Cardiac atrium fibroblast (primary cell): ENCODE measurements at places on chromosomes 7 and 10. TPM values are rescaled to one million over a fixed set of nuclear protein-coding genes. Genes with fewer than 3 reads are reported as not detected.

Gene AKR1C4
- total RNA-seq, result not detected in 2 replicates

Gene CLRN3
- total RNA-seq, result not detected in 2 replicates

Gene GIMAP1
- 0.81 TPM in 1 of 2 replicates, not detected in the other for total RNA-seq

Gene TSPAN12
- total RNA-seq, result 0.16 and 0.72 TPM in 2 replicates

Gene NANOS1
- total RNA-seq, result 8.7 and 14.3 TPM in 2 replicates

Gene SCART1
- 0.54 TPM in 1 of 2 replicates, not detected in the other for total RNA-seq

Gene PLA2G12B
- total RNA-seq, result not detected in 2 replicates

Gene FAM180A
- 0.18 and 0.49 TPM in 2 replicates for total RNA-seq

Gene ZNHIT1
- total RNA-seq, result 135 and 156 TPM in 2 replicates

Gene FEZF1
- not detected in 2 replicates for total RNA-seq

Gene BUB3
- total RNA-seq, result 113 and 115 TPM in 2 replicates

Gene CEP41
- 6.9 and 9.4 TPM in 2 replicates for total RNA-seq

Gene CALML3
- total RNA-seq, result not detected in 2 replicates

Gene MMP21
- not detected in 2 replicates for total RNA-seq

Gene VPS50
- total RNA-seq, result 10.3 and 12.3 TPM in 2 replicates

Gene NAT16
- not detected in 2 replicates for total RNA-seq

Gene ELN
- total RNA-seq, result 22.7 and 36.3 TPM in 2 replicates

Gene RELN
- under 0.01 and 0.18 TPM in 2 replicates for total RNA-seq

Gene CPA1
- total RNA-seq, result 0.54 TPM in 1 of 2 replicates, not detected in the other

Gene TMEM72
- not detected in 2 replicates for total RNA-seq

Gene PPP1R17
- not detected in 2 replicates for total RNA-seq

Gene SPDYE8
- total RNA-seq, result not detected in 2 replicates

Gene DNAJC12
- 9.4 and 12.2 TPM in 2 replicates for total RNA-seq

Gene MBL2
- total RNA-seq, result not detected in 2 replicates

Gene RBP4
- 2.1 TPM in 1 of 2 replicates, not detected in the other for total RNA-seq

Gene CNPY1
- total RNA-seq, result not detected in 2 replicates

Gene FAM204A
- 21.4 and 35.9 TPM in 2 replicates for total RNA-seq

Gene HOXA13
- not detected in 2 replicates for total RNA-seq

Gene NKX1-2
- total RNA-seq, result not detected in 2 replicates

Gene TUBAL3
- not detected in 2 replicates for total RNA-seq

Gene ANKRD61
- total RNA-seq, result not detected in 2 replicates

Gene SSC4D
- 0.16 and 0.18 TPM in 2 replicates for total RNA-seq

Gene PNLIPRP3
- not detected in 2 replicates for total RNA-seq

Gene FAM3C
- total RNA-seq, result 56.3 and 74.8 TPM in 2 replicates

Gene ATOH7
- total RNA-seq, result not detected in 2 replicates

Gene PRKCQ
- total RNA-seq, result 0.32 TPM in 1 of 2 replicates, not detected in the other

Gene EPO
- not detected in 2 replicates for total RNA-seq

Gene MYOZ1
- total RNA-seq, result not detected in 2 replicates

Gene FAM171A1
- 30.0 and 31.2 TPM in 2 replicates for total RNA-seq

Gene STAG3
- 0.16 and 1.8 TPM in 2 replicates for total RNA-seq

Gene CHST3
- 19.5 and 33.9 TPM in 2 replicates for total RNA-seq

Gene FBXL13
- total RNA-seq, result 0.81 and 0.90 TPM in 2 replicates

Gene LLCFC1
- not detected in 2 replicates for total RNA-seq

Gene LRMDA
- not detected in 2 replicates for total RNA-seq

Gene TCAF2
- 7.8 and 12.3 TPM in 2 replicates for total RNA-seq

Gene DYDC2
- not detected in 2 replicates for total RNA-seq

Gene MMD2
- total RNA-seq, result not detected in 2 replicates

Gene TBXAS1
- 7.4 and 8.6 TPM in 2 replicates for total RNA-seq

Gene NPSR1
- total RNA-seq, result not detected in 2 replicates

Gene PAX4
- total RNA-seq, result not detected in 2 replicates

Gene ADCY1
- 0.36 and 0.49 TPM in 2 replicates for total RNA-seq

Gene XRCC2
- total RNA-seq, result 0.81 and 1.3 TPM in 2 replicates

Gene HMX3
- not detected in 2 replicates for total RNA-seq

Gene FXYD4
- total RNA-seq, result not detected in 2 replicates

Gene CDC14C
- total RNA-seq, result not detected in 2 replicates

Gene HTR5A
- not detected in 2 replicates for total RNA-seq
